ENCODE measurements at places on chromosomes 5 and 9. TPM values are rescaled to one million over a fixed set of nuclear protein-coding genes. Genes with fewer than 3 reads are reported as not detected.

DNA sequence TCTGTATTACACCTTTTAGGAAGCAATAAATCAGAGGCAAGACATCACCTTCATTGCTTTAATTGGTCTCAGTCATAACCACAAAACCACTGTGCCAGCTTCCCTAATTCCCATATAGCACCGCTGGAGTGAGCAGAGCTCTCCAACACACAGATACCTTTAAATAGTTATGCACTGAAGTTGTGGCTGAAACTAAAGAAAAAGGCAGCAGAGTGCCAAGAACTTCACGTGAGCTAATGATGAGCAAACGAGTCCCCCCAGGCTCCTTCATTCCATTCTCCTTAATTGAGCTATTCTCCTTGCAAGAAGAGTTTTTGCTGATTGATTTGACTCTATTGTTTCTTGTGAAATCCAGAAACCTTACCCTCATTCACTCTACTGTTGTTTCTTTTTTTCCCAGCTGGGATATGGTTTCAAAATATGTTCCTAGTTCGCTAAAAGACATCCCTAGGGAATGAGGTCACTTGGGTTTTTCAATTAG, 501.5 kb downstream of the SPATA31D1 start:
- DNase-seq, result no peak

DNA sequence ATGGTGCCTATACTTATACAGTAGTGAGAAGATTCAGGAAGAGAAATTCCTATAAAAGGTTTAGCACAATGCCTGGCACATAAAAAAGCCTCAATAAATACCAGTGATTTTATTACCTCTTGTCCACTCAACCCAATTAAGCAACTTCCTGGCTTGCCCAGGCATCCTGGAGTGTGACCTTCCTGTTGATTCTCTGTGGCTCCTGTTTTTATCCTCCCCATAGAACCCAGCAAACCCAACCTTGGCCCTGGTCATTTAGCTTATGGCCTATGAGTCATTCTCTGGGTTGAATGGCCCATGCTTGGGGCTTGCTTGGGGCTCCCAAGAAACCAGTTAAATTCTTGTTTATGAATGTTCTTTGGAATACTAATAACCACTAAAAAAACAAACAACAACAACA, 21.4 kb upstream of the SPARC start:
- DNase-seq, result no peak

The ZNF462 gene
- 28.7 TPM for polyA plus RNA-seq

The GABRA6 gene
- polyA plus RNA-seq, result not detected

DNA sequence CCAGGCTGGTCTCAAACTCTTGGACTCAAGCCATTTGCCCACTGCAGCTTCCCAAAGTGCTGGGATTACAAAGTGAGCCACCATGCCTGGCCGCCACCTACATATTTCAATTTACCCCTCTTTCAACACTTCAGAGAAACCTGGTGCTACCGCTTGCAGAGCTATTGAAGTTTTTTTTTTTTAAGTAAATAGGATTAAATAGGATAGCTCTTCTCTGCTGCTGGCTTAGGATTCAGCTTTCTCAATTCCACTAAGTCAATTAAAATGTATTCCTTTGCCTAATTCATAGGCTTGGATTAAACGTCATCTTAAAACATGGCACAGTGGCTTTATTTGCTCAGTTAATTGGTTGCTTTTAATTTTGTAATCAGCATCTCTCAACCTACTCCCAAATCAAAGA, 41.0 kb downstream of the KIAA1191 start:
- no peak for DNase-seq

The ADAMTSL1 gene
- polyA plus RNA-seq, result 15.6 TPM

DNA sequence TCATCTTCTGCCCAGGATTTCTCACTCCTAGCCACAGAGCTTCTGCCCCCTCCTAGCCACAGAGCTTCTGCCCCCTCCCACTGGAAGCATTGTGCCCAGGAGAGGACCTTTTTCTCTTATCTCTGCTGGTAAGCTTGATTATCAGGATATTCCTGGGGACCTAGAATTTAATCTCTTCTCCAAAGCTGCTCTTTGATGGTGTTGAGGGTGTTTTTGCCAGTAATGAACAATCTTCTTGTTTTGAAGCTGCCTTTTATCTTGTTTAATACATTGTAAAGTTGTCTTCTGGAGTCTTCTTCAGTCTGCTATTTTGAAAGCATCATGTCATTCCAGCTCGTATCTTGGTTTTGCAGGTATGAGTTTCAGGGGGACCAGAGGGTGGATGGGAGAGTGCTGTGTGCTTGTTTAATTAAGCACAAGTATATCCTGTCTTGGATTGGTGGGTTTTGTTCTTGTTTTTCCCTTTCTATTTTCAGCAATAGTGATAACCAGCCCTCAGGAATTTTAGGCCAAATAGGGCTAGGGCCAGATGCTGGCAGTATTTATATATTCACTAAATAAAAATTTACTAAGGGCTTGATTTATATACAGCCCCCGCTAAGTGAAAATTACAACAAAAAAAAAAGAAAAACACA, 214.0 kb upstream of the DMRT1 start:
- DNase-seq, result no peak

- no peak for DNase-seq
Observed at GRCh38 chr9:13575558-13575957, 296.1 kb upstream of the MPDZ start.

GRCh38 chr5:86814315-86814714, 196.6 kb downstream of the COX7C start:
- DNase-seq, result no peak

DNA sequence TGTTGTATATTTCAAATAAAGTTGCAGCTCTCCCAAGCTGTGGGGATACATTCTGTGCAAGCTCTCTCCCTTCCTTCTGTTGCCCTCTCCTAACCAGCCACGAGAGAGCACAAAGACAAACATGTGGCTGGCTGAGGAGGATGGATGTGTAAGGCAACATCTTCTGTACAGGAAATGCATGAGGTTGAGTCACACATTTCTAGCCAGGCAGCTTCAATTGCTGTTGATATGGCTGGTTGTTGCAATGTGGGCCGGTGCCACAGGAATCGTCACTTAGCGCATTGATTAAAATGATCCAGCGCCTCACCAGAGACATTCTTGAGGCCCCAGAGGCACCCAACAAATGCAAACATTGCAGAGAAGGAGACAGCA, 207.1 kb downstream of the ICE1 start:
- no peak for DNase-seq

GRCh38 chr9:114592356-114592755, 4.8 kb downstream of the ATP6V1G1 start:
- DNase-seq, result no peak
